NCI-H82 (cell line): ENCODE measurements at places on chromosomes 3 and 15.

- DNase-seq: peak; percentile 92
These were observed 21.2 kb downstream of the GCSAM start for GRCh38 chr3:112111785-112112402.

DNA sequence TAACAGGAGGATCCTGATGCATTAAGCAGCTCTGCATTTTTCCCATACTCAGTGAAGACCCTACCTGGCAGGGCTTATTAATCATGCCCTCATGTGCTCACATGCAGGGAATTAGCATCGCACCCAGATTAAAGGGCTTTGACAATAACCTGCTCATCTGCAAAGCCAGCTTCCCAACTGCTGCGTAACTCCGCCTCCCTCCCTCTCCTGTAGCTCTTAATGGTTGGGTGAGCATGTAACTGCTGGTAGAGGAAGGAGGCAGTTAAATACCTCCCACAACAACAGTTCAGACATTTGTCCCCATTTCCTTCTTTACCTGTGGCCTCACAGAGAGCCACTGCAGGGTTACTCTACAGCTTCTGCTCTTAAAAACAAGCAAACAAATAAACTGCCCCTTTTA, 203.6 kb upstream of the WNT5A start:
- peak; percentile 97 for DNase-seq

DNA sequence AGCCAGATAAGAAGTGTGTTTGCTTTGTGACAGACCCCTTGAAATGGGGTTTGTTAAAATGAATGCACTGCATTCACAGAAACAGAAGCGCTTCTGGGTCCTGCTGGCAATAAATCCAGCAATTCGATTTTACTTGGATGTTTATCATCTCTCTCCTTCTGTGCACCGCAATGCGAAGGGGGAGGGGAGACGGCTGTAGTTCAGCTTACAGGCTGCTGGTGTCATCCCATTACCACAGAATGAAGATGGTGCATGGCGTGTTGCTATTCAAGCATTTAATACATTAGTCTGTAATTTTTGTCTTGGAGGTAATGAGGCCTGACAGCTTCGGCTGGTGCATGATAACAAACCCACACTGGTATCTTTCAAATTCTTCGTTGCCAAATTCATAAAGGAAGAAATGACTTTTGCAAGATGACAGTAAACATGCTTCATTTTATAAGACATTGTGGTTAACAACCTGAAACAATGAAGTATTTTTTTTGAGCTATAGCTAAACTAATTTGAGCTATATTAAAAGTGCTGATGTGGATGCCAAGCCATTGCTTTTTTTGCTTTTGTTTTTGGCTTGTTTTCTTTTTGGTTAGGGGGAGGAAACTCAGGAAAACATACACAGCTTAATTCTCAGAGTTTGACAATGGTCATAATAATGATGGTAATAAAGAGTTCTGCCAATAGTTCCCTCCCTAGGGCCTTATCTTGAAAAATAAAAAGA, 418.3 kb downstream of the OTOL1 start:
- peak; percentile 91 for DNase-seq

GRCh38 chr3:171640520-171641412, 169.5 kb downstream of the PLD1 start:
- peak; percentile 82 for DNase-seq

GRCh38 chr3:79278681-79279080, 489.1 kb downstream of the ROBO1 start:
- no peak for DNase-seq

- DNase-seq: no peak
These were observed 9.4 kb upstream of the STRIT1 start for GRCh38 chr3:155302891-155303290.

DNA sequence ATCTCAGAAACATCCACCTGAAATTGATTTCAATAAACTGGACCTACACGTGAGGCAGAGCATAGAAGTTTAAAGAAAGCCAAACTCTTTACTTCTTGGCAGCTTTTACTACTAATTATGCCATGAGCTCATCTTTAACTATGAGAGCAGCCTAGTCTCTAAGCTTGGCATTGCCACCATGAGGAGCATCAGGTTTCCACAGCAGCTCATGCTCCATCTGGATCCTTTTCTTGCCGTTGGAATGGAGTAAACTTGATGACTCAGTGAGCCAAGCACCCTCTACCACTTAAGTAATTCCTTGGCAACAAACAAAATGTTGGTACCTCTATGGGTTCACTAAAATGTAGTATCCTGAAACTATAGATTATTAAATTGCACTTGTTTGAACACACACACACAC, 583.2 kb downstream of the EPHA3 start:
- peak; percentile 67 for DNase-seq

DNA sequence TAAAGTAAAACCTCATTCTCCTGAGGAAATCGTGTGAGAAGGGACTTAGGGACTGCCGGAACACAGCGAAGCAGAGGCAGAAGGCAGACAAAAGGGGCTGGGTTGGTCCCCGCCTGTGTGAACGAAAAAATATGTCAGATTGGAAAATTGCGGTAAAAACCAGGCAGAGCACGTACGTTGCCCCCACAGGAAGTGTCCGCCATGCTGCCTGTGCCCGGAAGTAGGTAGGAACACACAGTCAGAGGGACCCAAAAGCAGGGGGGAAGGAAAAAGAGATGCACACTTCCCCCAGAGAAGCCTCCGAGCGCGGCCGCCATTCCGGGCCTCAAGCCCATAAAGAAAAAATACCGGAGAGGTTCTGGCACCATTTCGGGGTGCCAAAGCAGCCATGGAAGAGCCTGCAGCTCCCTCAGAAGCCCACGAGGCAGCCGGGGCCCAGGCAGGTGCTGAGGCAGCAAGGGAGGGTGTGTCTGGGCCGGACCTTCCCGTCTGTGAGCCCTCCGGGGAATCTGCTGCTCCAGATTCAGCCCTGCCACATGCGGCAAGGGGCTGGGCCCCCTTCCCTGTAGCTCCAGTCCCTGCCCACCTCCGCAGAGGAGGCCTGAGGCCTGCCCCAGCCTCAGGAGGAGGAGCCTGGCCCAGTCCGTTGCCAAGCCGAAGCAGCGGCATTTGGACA, at the start of gene MKRN3:
TSS of gene MKRN3 (plus strand) at position 280 of the 676 bp plus-strand sequence. CDS start at position 389, 109 bp downstream.
- peak; percentile 94 for DNase-seq

- DNase-seq: no peak
These were observed 88.1 kb upstream of the TGFBR2 start for GRCh38 chr3:30518181-30518864.

GRCh38 chr3:61828184-61828874, 267.0 kb downstream of the PTPRG start:
- peak; percentile 8 for DNase-seq

GRCh38 chr3:96755519-96755918, 58.9 kb upstream of the EPHA6 start:
- no peak for DNase-seq

DNA sequence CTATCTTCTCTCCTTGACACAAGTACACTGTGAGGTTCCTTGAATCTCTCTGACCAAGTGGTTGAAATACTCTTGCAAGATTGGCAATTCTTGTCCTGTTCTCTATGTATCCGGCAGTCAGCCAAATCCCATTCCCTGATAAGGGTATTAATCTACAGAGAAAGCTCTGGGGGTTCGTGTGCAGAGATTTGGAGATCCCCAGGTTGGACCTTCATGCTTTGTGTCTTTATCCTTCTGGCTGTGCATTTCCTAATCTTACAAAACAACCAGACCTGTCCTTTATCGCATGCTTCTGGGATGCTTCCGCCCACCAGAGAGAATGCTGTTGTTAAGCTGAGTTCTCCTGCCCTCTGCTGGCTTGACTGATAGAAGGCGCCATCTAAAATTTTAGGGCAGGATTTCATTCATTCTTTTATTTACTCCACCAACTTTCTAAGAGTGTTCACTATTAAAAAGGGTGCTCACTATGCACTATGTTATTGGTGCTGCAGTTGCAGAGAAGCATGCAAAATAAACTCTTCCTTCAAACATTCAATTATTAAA, 8.6 kb upstream of the SST start:
- DNase-seq: peak; percentile 79

- DNase-seq: no peak
These were observed 80.2 kb downstream of the TNIK start for GRCh38 chr3:171379961-171380483.

- no peak for DNase-seq
These were observed 191.3 kb downstream of the FOXP1 start for GRCh38 chr3:71392251-71392650.

DNA sequence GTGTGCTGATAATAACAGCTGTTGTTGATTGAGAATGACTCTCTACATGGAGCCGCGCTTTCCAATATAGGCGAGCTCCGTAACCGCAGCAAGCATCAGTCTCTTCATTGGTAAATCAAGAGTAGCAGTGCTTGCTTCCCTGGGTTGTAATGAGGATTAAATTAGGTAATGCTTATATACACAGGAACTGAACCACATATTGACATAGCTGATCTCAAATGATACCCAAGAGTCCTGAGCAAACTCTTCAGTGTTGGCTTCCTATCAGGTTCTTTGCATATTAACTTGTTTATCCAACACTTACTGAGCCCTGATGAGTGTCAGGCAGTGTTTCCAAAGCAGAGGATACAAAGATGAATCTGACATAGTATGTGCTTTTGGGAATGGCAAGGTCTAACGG, 46.4 kb upstream of the SLCO3A1 start:
- DNase-seq: no peak

GRCh38 chr3:101827211-101828174, 21.8 kb upstream of the NFKBIZ start:
- DNase-seq: peak; percentile 22

- no peak for DNase-seq
These were observed 246.7 kb downstream of the LPP start for GRCh38 chr3:188400494-188401243.

GRCh38 chr3:12966847-12967605, 106.2 kb downstream of the IQSEC1 start:
- no peak for DNase-seq

- peak; percentile 18 for DNase-seq
These were observed 691.6 kb downstream of the ZNF385D start for GRCh38 chr3:21059404-21059803.

- DNase-seq: peak; percentile 74
These were observed 130.1 kb downstream of the RTP4 start for GRCh38 chr3:187498211-187498724.

DNA sequence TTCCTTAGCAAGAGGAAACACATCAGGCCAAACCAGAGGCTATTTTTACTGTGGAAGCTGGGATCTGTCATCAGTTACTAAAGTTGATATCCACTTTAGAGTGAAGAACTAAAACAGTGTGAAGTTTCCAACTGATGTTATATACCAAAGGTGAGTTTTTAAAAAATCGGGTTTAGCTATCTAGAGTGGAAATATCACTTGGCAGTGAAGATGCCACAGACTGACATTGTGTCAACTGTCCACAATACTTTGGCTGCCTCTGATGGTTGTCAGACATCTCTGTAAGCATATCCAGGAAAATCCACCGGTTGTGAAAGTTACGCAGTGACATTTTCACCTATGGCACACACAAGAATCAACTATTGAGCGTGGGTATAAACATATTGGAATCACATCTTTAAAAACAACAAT, 9.2 kb downstream of the ZIC1 start:
- DNase-seq: no peak

DNA sequence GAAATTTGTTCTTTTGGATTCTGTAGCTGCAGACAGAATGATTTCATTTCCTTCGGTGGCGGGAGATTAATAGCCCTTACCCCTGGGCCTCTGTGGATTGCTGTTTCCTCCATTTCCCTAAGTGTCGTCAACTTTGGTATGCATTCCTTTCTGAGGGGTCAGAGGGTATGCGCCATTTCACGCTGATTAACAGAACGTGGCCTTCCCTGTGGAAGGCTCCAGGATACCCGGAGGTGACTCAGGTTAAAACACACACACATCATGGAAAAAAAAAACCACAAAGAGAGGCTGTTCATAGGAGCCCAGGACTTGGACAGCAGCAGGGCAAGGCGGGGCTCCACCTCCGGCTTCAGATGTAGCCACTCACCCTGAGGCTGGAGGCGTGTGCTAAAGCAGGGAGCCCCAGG, 51.9 kb downstream of the EPHB1 start:
- no peak for DNase-seq

GRCh38 chr3:98172621-98173020, 6.1 kb downstream of the OR5H15 start:
- peak; percentile 48 for DNase-seq

- DNase-seq: no peak
These were observed 37.0 kb upstream of the SCN10A start for GRCh38 chr3:38853011-38853410.

GRCh38 chr15:88719654-88720053, 80.8 kb downstream of the ISG20 start:
- no peak for DNase-seq

DNA sequence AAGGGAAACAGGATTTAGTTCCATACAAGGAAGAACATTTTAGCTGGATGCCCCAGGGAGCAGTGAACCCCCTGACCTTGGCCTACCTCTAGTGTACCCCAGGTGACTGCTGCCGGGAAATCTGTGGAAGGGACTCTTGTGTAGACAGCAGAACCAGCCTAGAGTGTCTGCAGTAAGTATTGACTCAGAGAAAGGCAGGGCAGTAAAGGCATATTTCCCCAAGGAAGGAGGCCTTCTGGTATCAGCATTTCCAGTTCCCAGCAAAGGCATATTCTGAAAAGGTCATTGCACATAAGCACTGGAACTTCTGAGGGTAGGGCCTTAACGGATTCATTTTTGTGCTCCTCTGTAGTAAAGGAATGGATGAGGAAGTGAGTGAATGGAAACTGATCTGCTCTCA, 246.2 kb downstream of the FAM43A start:
- DNase-seq: no peak

DNA sequence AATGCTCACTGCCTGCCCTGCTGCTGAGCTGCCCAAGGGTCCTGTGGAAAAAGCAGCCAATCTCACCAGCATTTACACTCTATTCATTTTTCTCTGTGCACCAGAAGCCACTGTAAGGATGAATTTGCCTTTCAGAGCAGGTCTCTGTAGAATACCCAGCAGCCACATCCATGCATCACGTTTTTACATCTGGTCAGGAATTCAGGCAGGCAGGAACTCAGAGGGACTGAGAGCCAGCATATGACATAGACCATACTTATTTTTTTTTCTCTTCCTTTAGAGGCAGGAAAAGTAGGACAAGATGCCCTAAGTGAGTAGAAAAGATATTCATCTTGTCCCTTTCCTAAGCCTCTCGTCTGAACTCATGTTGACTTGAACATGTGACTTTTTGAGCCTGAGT, 292.7 kb downstream of the EPHB1 start:
- DNase-seq: no peak

DNA sequence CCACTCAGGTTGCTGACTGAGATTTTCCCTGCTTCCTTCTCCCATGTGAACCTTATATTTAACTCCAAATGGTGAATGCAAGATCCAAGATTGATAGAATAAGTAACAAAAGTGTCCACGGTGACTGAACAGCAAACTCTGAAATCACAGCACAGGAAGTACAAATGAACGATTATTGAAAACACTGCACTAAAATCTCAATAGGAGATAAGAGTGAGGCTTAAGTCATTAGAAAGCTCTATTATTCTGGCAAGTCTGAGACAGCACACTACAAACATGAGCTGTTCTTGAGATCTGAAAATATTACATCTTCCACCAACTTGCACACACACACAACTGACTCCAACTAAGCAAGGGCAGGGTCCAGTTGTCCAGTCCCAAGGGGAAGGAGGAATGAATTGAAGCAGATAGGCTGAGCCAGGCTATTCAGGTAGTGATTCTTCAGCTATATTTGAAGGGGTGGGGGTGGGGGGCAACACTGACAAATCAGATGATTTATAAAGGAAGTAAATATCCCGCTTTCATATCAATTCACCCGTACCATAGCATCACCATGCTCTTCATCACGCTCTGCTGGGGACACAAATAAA, 2.9 kb downstream of the ZNF385D start:
- DNase-seq: no peak

GRCh38 chr15:52005748-52006701, 13.0 kb upstream of the MAPK6 start:
- peak; percentile 59 for DNase-seq

- peak; percentile 27 for DNase-seq
These were observed 16.0 kb upstream of the GPR171 start for GRCh38 chr3:151219056-151219455.
